ENCODE measurements at places on chromosomes 6 and 20.
A peak's percentile ranks its signal among the peaks of the same experiment; 100 is the strongest.

DNA sequence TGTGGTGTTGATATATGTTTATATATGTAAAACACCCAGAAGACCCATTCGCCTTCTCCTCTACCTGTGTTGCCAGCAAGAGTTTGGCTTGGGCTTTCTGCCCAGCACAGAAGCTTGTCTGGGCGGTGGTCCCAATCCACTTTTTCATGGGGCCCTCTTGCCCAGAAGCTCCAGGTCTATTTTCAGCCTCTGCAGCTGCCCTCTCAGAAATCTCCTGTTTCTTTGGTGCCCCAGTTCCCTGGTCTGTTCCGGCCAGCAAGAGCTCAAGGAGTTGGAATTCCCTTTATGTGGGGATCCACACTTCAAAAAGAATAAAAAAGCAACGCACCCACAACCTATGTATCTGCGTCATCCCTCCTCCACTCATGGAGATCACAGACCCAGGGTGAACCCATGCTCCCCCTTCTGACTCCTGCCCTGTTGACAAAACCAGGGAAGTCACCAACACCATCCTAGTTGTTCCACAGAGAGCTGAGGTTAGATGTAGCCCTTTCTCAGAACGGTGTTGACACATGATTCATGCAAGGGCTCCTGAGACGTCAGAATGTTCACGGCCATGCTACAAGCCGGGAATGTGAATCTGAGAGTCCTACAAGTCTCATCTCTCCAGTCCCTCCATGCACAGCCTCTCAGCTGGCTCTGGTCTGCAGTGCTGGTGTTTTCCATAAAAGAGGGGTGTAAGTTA is 156.8 kb upstream of the RIN2 start:
- no peak for DNase-seq

- DNase-seq = no peak
Measured at GRCh38 chr6:61887423-61887822, 398.6 kb downstream of the KHDRBS2 start.

- no peak for DNase-seq
Measured at GRCh38 chr6:127299522-127300240, 33.0 kb downstream of the RNF146 start.

DNA sequence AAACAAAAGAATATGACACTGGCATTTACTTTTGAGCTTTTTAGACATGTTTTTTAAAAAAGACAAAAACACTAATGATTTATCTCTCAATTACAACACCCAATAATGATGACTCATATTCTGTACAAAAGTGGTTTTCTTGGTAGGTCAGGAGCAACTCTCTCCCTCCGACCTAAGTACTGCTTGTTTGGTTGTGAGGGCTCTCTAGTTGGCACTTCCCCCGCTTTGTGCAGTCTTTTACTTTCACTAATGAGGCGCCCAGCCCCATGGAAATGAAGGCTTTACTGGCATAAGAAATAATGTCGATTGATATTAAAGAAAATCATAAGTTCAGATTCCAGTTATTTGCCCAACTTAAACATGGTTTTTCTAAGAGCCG is 1.3 kb downstream of the KPNA5 start:
- DNase-seq = peak; percentile 18

DNA sequence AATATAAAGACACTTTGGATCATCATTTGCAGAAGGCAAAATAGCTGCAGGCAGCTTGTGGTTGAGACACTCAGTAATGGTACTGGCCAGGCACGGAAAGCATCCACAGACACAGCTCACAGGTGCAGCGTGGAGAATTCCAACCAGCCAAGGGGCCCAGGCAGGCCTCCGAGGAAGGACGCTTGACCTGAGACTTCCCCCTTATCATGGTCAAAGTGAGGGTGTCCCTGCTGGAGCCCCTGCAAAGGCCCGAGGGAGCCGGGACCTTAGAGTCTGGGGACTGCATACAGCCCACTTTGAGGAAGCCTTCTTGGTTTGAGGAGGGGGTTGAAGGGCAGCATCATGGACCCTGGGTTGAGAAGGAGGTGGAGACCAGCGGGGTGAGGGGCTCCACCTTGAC is 15.1 kb upstream of the MYT1 start:
- no peak for DNase-seq

- DNase-seq = no peak
Measured at GRCh38 chr6:10555625-10556309, 34.6 kb downstream of the GCNT2 start.

GRCh38 chr6:116447052-116447451 is 14.1 kb upstream of the CALHM6 start:
- DNase-seq = no peak

DNA sequence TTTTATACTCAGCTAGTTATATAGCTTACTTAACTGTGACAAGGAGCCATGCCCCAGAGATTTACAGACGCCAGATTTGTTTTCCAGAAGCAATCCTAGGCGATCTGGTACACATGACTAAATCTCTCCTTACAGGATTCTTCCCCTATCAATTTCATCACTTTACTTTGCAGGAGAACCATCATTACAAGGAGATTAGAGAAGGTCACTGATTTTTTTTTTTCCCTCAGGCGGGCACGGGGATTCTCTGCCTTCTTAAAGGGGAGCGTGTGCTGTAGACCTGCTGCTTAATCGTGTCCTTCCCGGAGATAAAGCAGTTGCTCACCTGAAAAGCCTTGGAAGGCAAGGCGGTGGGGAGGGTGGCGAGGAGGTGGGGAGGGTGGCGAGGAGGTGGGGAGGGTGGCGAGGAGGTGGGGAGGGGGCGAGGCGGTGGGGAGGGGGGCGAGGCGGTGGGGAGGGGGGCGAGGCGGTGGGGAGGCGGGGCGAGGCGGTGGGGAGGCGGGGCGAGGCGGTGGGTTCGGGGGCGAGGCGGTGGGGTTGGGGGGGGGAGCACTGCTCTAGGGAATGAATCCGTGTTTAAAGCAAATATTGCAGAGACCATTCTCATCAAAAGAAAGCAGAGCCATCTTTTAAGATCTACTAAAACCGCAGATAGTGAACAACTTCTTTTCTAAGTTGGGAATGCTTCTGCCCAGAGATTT is 14.3 kb upstream of the MRAP2 start:
- DNase-seq = no peak

GRCh38 chr6:107550241-107550840 is 60.4 kb downstream of the SOBP start:
- DNase-seq = no peak

DNA sequence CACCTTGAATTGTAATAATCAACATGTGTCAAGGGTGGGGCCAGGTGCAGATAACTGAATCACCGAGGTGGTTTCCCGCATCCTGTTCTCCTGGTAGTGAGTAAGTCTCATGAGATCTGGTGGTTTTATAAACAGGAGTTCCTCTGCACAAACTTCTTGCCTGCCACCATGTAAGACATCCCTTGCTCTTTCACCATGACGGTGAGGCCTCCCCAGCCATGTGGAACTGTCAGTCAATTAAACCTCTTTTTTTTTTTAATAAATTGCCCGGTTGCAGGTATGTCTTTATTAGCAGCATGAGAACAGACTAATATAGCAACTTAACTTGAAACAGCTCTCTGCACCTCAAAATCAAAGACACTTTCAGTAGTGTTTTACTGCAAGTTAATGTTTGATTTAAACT is 121.6 kb downstream of the OGFRL1 start:
- no peak for DNase-seq

Data from NK-92 treated with Interleukin-12 subunit alpha and Interleukin-12 subunit beta, amount 100 ng/mL, for 24 hours (cell line).